ENCODE measurements at places on chromosomes 6 and 20.

DNA sequence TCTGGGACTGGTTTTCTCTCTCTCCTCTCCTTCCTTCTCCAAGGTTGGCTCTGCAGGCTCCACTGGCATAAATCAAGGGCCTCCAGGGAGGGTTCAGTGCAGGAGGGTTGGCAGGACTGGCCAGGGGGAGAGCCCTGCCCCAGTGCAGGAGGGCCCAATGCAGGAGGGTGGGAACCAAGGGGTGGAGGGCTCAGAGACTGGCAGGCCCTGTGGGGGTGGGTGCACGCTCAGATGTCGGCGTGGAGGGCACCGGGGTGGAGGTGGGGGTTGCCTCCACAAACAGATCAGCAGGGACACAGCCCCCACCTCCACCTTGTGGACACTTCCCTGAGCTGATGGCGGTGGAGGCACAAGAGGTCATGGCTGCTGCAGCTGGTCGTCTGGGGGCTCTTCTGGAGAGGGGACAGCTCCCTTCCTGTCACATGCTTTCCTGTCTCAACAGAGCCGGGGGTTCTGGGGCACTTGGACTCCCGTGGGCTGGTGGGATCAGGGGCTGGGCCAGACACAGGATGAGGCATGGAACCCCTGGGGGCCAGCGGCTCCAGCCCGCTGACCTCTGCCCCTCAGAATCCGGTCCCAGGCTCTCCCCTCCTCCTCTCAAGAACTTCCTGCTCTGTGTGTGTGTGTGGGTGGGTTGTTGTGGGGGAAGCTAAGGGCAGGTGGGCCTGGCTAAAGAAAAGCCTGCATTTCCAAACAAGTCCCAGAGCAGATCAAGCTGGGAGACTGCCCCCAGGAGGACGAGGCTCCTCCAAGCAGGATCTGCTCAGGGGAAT is 2.7 kb upstream of the ABHD16B start:
- DNase-seq = no peak

- peak; percentile 50 for DNase-seq
These were observed 25.6 kb downstream of the DHX35 start for GRCh38 chr20:38987777-38988176.

GRCh38 chr20:46268131-46268614 is 40.1 kb downstream of the CDH22 start:
- DNase-seq = no peak

GRCh38 chr20:63174309-63175037 is 41.5 kb downstream of the YTHDF1 start:
- DNase-seq = no peak

GRCh38 chr6:33950891-33951889 is 147.4 kb upstream of the MLN start:
- no peak for DNase-seq

GRCh38 chr20:44572551-44573500 is 9.6 kb upstream of the PKIG start:
- no peak for DNase-seq

- DNase-seq = no peak
These were observed 88.2 kb downstream of the ZFP64 start for GRCh38 chr20:52103335-52103912.

- DNase-seq = no peak
These were observed 184.2 kb downstream of the PLCB4 start for GRCh38 chr20:9253006-9253539.

DNA sequence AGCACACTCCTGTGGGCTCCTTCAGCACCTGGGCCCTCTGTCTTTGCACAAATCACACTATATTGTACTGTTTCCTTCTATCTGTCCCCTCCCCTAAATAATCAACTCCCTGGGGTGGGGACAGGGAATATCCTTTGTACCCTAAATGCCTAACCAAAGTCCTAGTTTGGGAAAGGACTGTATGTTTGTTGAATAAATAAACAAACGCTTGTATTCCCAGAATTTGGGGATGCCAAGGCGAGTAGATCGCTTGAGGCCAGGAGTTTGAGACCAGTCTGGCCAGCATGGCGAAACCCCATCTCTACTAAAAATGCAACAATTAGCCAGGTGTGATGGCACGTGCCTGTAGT is 322.7 kb downstream of the SYNE1 start:
- no peak for DNase-seq

- no peak for DNase-seq
These were observed 383.2 kb downstream of the CD83 start for GRCh38 chr6:14500809-14501208.

GRCh38 chr6:147211831-147212230 is 7.6 kb downstream of the STXBP5 start:
- no peak for DNase-seq

- DNase-seq = no peak
These were observed 611 bp upstream of the TMEM217 start for GRCh38 chr6:37258405-37259105.

- no peak for DNase-seq
These were observed 50.6 kb downstream of the LAMA4 start for GRCh38 chr6:112203577-112204349.

GRCh38 chr6:77876300-77876699 is 223.5 kb downstream of the MEI4 start:
- no peak for DNase-seq

DNA sequence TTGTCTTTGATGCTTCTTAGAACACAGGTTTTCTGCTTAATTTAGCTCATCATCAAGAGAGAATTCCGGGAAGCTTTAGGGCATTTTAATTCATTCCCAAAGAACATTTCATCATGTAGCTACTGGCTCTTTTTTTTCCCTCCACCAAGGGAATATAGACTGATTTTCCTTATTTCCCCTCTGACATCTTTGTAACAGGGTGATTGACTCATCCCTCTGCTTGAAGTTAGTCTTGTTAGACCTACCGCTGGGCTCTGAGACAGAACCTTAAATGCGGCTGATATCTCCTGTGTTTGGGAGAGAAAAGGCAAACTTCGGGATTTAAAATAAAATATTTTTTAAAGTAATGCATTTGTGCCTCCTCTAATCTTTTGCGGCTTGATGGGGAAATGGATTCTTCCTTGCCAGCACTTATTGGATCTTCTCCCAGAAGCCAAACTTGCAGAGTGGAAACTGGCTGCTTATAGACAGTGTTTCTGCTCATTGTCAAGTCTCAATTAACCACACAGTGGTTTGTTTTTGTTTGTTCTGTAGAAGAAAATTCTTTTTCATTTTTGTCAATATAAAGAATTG is 272.7 kb upstream of the PLCB4 start:
- DNase-seq = no peak

GRCh38 chr6:147057188-147057587 is 147.0 kb upstream of the STXBP5 start:
- DNase-seq = no peak

GRCh38 chr20:41428285-41428684 is 61.7 kb upstream of the EMILIN3 start:
- DNase-seq = no peak

DNA sequence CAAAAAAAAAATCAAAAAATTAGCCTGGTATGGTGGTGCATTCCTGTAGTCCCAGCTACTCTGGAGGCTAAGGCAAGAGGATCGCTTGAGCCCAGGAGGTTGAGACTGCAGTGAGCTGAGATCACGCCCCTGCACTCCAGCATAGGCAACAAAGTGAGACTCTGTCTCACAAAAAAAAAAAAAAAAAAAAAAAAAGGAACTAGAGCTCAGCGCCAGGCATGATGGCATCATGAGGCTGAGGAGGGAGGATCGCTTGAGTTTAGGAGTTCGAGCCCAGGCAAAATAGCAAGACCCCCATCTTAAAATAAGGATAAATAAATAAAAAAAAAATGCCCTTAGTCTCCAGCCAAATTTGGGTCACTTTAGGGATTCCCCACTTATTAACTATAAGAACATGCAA is 40.4 kb upstream of the PIM1 start:
- DNase-seq = no peak

DNA sequence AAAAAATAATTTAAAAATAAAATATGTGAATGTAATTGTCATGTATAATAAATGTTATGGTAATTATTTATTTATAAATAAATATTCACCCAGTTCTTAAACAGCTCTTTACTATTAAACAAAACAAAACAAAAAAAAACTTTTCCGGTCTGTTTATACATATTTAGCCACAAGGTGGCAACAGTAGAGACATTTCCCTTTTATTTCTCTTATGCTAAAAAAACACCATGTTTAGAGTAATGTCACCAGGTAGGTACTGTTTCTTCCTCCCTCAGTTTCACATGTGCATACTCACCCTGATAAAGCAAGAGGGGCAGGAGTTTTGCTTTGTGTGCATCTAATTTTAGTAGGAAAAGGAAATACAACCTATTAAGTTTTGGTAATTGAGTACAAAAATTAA is 610.4 kb upstream of the IMPG1 start:
- no peak for DNase-seq

GRCh38 chr6:120348926-120349325 is 985.4 kb downstream of the TBC1D32 start:
- DNase-seq = no peak

DNA sequence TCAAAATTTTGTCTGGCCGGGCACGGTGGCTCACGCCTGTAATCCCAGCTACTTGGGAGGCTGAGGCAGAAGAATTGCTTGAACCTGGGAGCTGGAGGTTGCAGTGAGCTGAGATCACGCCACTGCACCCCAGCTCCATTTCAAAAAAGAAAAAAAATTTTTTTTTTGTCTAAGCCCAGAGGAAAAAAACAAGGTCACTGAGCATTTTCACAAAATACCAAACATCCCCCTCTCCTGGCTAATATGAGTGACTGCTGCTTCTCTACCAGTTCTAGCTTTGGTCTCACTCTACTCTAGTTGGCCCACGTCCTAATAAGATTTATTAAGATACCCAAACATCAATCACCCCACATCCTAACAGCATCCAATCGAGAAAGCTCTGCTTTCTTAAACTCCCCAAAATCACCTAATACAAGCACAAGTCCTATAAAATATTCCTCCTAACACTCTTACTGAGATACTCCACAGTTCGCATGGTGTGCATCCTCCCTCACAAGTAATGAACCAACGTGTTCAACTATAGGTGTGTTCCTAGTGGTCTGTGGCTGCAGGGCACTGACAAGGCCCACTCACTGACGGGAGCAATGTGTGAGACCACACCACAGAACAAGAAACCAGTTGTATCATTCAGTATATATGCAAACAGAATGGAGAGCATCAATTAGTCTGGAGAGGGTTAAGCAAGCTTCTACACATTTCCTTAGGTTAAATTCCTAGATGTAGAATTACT is 64.2 kb downstream of the FKBP5 start:
- no peak for DNase-seq

DNA sequence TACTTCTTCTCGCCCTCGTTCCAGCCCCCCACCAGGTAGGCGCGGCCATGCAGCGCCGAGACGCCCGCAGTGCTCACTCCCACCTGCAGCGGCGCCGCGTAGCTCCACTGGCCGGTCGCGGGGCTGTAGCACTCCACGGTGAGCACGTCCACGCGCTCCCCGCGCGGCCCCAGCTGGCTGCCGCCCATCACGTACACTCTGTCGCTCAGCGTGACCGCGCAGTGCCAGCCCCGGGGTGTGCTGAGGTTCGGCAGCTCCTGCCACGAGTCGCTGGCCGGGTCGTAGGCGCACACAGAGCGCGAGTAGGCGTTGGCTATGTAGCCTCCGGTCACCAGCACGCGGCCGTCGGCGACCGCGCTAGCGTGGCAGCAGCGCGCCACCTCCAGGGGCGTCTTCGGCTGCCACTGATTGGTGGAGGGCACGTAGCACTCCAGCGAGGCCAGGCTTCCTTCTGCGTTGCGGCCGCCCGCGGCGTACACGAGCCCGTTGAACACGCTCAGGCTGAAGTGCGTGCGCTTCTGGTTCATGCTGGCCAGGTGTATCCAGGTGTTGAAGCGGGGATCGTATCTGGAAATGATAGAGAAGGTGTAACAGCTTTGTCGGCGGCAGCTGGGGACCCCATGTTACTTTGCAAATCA is 13.7 kb downstream of the KLHL31 start:
- no peak for DNase-seq

Data from GM19239 (cell line).